ENCODE measurements at places on chromosomes 2 and 18.

- no peak for ATAC-seq
Measured at GRCh38 chr18:34704074-34704473, 6.0 kb upstream of the DTNA start.

DNA sequence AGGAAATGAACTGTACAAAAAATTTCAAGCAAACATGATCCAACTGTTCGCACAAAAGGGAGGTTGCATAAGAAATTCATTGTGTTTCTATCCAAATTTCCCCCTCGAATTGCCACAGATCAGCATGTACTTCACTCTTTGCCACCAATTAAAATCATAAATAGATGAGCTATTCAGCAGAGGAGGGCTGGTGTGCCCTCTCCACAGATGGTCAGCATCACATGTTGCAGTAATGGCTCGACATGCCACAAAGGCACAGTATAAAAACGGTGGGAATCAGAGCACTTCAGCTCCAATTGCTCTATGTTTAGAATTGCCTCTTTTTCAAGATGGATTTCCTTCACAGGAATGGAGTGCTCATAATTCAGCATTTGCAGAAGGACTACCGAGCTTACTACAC lies at the start of gene G6PC2:
Gene G6PC2, plus strand, starts transcription at position 289 of the 400 bp plus-strand sequence. Its CDS starts 41 bp downstream, at position 330.
- ATAC-seq: no peak

DNA sequence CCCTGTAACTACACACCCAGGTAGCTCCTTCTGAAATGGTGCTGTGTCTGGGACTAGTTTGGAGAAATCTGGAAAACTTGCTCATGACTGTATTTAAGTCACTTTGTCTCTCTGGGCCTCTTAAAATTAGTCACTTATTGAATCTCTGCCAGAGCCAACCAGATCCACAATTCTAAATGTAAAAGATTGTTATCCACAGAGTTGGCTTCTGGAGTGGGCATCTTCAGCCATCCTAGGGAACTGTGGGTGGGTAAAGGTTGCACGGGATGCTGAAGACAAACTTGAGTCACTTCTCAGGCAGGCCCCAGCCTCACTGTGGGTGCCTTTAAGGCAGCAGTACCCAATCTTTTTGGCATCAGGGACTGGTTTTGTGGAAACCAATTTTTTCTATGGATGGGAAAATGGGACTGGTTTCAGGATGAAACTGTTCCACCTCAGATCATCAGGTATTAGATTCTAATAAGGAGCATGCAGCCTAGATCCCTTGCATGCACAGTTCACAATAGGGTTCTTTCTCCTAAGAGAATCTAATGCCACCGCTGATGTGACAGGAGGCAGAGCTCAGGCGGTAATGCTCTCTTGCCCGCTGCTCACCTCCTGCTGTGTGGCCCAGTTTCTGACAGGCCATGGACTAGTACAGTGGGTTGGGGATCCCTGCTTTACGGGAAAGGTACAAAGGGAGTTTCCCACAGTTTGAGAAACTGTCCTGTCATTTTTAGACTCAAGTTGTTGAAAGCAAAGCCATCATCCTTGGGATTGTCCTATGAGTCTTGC lies 98.3 kb upstream of the SPRED2 start:
- no peak for ATAC-seq

- no peak for ATAC-seq
Measured at GRCh38 chr2:19785447-19785846, 116.3 kb downstream of the TTC32 start.

DNA sequence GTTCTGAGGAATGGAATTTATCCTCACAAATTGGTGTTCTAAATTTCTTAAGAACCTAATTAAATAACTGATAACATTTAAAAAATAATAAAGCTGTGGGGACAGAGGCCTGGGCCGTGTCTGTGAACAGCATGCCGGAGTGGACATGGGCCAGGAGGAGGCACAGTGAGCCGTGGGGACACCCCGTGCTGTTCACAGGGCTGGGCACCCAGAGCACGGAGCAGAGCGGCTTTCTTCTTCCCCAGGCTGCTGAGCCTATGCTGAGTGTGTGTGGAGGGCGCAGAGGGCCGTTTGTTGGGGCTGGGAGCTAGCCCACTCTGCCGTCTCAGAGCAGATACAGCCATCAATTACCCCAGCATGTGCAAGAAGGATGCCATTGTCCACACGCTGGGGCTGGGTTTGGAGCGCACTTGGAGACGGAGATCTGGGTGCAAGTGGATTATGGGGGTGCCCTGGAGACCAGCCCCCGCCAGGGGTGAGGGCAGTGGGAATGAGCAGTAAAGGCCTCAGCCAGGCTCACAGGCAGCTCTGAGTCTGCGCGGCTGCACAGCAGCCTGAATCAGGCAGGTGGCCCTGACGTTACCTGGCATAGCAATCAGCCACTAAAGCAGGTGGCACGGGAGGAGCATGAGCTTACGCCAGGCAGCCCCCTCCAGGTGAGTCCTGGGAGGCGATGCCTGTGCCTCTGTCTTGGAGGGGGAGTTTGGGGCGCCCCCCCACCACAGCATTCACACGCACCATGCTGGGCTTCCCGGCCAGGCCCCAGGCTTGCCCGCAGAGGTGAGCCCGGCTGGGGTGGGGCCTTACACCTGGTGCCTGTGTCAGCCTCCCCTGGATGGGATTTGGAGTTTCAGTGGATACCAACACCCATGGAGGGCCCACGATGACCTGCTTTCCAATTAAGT lies 52.1 kb upstream of the SLC66A3 start:
- ATAC-seq: peak; percentile 25

- ATAC-seq: no peak
Measured at GRCh38 chr2:136045835-136046570, 60.6 kb upstream of the DARS1 start.

GRCh38 chr2:144659731-144660275 lies 139.9 kb upstream of the ZEB2 start:
- peak; percentile 87 for ATAC-seq

GRCh38 chr2:210459880-210460279 lies 16.7 kb downstream of the LANCL1 start:
- no peak for ATAC-seq

- no peak for ATAC-seq
Measured at GRCh38 chr2:168912901-168913369, 11.8 kb downstream of the G6PC2 start.

DNA sequence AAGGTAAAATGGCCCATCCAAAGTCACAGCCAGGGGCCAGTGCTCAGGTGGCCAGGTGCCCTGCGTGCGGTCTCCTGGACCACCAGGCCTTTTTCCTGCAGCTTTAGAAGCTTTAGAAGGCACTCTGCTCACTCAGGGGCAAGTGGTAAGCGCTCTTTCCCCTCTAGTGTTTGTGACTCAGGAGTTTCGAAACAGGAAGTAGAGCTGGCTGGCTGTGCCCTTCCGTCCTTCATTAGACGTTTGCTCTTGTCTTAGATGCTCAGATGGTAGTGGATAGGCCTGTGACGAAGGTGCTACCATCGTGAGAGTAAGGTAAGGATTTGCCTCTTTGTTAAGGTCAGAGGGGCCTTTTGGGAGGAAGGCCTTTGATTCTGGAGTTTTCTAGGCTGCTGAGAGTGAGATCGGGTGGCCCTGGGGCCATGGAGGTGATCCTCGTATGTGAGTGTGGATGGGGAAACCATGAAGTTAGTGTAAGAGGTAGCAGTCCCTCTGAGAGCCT lies at the start of gene CASP8:
Gene CASP8, plus strand, starts transcription at position 235 of the 499 bp plus-strand sequence. CDS start 5,951 bp downstream, outside the sequence.
- ATAC-seq: peak; percentile 76
